ENCODE measurements at places on chromosomes 5 and 9.
A peak's percentile ranks its signal among the peaks of the same experiment; 100 is the strongest.

GRCh38 chr9:24897826-24898225 lies 352.1 kb upstream of the IZUMO3 start:
- no peak for DNase-seq

GRCh38 chr9:14231196-14231990 lies 82.5 kb downstream of the NFIB start:
- no peak for DNase-seq

DNA sequence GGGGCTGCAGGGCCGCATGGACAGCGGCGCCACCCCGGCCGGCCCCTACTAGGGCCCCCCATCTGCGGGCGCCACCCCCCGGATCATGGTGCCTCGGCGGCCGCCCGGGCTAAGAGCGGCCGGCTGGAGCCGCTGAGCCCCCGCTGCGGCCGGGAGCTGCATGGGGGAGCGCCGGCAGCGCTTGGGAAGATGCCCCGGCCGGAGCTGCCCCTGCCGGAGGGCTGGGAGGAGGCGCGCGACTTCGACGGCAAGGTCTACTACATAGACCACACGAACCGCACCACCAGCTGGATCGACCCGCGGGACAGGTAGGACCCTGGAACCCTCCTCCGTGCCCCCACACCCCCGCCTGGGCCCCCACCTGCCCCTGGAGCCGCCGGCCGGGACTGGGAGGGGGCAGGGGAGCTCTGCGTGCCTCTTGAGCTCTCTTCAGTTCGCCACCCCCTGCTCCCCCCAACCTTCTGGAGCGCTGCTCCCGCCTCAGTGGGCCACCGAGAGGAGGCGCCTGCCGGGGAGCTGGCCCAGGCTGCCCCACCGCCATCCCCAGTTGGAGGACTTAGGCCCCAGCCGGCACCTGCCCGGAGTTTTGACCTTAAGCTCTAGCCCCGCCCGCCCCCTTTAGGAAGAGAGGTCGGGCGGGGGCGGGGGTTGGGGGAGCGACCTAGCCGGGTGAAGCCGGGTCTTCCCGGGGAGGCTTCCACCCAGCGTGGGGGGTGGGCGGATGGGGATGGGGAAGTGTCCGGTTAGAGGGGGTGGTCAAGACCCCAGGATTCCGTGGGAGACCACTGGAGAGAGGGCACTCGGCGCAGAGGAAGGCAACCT lies 730 bp downstream of the WWC1 start:
- DNase-seq: no peak

- DNase-seq: peak; percentile 84
Observed at GRCh38 chr9:120710110-120710981, 3.9 kb downstream of the MEGF9 start.
